Hematopoietic multipotent progenitor cell treated with erythropoietin and hydrocortisone succinate and interleukin-3 and kit ligand, for 15 days (in vitro differentiated cells): ENCODE measurements at places on chromosomes 7 and 10.

DNA sequence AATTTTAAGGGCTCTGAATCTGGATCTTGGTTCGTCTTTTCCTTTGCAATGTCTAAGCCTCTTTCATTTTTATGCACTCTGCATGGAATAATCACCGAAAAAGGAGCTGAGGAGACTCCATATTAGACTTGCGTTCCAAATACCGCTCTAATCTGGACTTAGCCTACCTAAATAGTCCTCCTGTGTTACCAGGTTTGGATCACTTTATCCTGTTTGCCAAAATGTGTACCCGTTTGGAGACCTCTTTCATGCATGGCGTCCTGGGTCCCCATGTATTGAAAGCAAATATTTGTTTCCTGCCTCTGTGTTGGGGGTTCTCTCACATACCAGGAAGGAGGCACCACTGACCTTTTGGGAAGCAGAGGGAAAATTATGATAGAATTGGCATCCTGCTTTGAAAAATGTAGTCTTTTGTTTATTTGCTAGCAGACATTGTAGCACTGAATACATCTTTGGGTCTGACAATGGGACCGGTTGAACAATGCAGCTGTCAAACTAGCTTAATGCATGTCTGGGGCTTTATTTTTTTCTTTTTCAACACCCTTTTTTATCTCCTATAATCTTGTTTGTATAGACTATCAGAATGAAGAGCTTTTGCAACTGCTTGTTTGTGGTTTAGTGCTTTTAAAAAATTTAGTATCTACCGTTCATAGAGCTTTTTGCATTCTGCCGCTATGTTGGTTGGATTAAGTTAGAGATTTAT is 11.8 kb upstream of the CELF2 start:
- no peak for DNase-seq

DNA sequence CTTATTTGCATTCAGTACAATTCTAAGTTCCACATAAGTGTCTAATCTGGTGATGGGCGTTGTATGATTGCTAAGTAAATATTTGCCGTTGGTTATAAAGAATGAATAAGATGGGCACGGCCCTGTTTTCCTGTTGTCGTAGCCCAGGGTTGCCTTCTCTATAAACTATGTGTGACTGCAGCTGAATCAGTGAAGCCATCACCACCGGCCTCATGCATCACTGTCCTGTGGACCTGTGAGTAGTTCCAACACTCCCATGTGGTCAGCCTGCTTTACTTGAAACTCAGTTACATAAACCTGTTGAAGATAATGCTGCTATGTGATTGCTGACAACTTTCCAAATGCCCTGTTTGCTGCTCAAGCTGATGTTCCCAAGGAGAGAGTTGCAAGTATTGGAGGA is 21.6 kb upstream of the KLF6 start:
- DNase-seq, result no peak

DNA sequence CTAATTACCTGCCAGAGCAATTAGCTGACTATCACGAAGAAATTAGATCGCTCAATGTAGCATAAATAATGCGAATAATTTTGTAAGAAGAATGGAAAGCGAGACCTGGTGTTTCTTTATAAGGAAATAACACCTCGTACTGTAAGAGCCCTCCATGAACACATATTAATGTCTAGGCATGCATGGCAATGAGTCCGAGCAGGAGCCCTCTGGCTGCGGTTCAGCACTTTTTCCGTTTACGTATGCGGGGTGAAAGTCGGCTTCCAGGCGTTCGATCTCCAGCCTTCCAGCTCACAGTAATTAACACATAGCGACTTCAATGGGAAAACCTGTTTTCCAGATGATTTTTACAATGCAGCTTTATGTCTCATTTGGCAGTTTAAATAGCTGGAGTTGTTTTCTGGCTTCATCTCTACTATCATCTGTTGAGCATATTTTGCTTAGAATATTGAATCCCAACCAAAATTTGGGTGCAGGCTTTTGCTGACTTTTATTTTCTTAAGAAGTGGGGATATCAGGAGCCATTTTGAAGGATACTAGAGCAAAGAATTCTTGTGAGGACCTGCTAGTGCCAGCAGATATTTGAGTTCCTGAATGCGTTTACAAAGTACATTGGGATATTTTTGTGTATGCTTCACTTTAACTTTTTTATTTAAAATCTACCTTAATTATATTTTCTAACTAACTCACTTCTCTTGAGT is 7.2 kb upstream of the SP8 start:
- no peak for DNase-seq

DNA sequence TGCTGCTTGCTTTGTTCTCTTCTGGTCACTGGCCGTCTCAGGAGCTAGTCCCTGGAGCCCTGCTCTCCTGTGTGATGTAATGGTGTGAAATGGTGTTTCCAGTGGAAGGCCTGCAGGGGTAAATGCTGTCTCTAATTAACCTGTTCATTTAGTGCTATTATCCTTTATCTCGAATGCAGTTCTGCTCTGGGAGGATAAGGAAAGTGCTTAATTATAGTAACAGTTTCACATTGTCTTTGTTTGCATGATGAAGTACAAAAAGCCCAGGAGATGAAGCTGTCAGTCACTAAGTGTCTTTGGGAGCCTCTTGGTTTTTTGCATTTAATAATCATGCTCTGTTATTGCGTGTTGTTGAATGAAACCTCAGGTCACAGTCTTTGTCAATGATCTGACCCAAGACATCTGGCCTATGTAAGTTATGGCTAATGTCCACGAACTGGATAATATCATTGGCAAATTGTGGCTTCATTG is 755.3 kb upstream of the GALNT17 start:
- DNase-seq, result no peak

- DNase-seq, result no peak
Observed at GRCh38 chr7:102180727-102181126, 105.9 kb upstream of the SH2B2 start.

DNA sequence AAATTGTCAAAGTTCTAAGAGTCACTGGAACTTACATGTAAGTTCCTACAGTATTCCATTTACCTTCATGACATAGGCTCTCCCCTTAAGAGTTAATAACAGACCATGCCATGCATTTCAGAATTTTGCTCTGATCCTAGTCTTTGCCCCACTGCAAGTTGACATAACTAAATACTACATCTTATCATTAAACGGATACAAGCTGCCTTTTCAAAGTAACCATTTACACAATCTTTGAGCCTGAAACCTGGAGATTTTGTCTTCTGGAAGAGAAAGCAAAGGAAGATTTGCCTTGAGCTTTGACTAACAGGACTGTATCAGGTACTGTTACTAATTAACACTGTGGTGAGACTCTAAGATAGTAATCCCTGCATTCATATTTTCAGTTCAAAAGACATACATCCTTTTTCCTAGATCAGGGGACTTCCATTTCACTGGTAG is 9.3 kb upstream of the AKR1D1 start:
- DNase-seq, result no peak

- DNase-seq, result no peak
Observed at GRCh38 chr10:17961551-17962422, 10.1 kb downstream of the SLC39A12 start.

- no peak for DNase-seq
Observed at GRCh38 chr7:21898265-21898930, 47.3 kb downstream of the CDCA7L start.

DNA sequence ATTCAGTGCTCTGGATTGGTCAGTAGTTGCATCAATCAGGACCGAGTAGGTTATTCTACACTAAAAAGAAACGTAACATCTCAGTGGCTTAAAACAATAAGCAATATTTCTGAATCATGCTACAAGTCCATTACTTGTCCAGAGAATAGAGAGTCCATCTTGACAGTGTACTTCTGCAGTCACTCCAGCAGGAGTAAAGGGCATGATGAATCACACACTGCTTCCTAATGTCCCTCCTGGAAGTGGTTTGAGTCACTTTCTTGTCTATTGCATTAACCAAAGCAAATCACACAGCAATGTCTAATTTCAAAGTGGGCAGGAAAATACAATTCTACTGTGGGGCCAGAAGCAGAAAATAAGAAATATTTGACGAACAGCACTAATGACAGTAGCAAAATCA is 124.8 kb downstream of the TSPAN12 start:
- DNase-seq, result no peak
